ENCODE measurements at places on chromosomes 1 and 21.
A peak's percentile ranks its signal among the peaks of the same experiment; 100 is the strongest.

DNA sequence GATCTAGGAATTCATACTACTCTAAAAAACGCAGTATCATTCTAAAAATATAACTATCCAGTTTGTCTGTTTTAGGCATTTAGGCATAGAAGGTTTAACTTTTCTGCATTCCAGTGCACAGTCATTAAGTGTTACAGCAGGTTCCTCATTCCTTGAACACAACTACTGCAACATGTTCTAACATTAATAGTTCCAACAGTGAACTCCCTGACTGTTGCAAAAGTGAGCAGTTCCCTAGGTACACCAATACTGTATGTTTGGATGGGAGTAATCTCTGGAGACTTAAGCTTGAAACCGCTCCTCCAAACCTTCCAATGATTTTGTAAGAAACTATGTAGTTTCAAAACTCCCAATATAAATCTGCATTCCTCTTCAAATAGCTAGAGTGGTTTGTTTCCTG lies 46.2 kb downstream of the UCHL5 start:
- DNase-seq: no peak

- DNase-seq: peak; percentile 70
Measured at GRCh38 chr1:180586671-180587155, 27.9 kb downstream of the OVAAL start.

DNA sequence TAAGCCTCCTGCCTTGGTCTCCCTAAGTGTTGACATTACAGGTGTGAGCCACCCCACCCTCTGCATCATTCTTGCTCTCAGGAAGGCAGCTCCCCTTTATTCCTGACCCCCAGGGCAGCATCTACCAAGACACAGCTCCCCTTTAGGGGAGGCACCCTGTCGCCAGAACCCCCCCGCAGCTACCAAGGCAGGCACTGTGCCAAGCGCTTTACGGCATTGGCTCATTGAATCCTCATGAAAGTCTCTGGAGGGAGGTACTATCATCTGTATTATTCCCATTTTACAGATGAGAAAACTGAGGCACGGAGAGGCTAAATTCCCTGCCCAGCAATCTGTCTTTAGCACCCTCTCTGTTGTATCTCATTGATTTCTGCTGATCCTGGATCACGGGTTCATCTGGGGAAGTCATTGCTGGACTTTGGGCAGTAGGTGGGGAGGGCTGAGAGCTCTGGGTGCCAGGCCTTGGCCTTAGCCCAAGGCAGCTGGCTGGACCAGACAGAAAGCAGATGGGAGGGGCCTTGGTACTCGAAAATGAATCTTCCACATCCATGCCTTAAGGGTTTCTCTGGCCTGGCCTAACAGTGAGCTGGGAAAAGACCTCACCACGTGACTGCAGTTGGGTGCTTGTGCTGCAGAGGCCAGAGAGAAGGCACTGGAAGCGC lies 5.9 kb downstream of the PLOD1 start:
- no peak for DNase-seq

- no peak for DNase-seq
Measured at GRCh38 chr1:232904566-232904965, 45.8 kb upstream of the NTPCR start.

GRCh38 chr21:29297483-29298347 lies 1.0 kb upstream of the BACH1 start:
- no peak for DNase-seq

- no peak for DNase-seq
Measured at GRCh38 chr1:15402809-15403450, 6.8 kb upstream of the EFHD2 start.

- no peak for DNase-seq
Measured at GRCh38 chr1:125065092-125065820, 3880.5 kb downstream of the SRGAP2C start.
